ENCODE measurements at places on chromosomes 7 and 10.

GRCh38 chr7:44143646-44144250 is 2.6 kb upstream of the MYL7 start:
- DNase-seq = no peak

GRCh38 chr10:55353414-55353813 is 552.4 kb upstream of the PCDH15 start:
- DNase-seq = no peak

DNA sequence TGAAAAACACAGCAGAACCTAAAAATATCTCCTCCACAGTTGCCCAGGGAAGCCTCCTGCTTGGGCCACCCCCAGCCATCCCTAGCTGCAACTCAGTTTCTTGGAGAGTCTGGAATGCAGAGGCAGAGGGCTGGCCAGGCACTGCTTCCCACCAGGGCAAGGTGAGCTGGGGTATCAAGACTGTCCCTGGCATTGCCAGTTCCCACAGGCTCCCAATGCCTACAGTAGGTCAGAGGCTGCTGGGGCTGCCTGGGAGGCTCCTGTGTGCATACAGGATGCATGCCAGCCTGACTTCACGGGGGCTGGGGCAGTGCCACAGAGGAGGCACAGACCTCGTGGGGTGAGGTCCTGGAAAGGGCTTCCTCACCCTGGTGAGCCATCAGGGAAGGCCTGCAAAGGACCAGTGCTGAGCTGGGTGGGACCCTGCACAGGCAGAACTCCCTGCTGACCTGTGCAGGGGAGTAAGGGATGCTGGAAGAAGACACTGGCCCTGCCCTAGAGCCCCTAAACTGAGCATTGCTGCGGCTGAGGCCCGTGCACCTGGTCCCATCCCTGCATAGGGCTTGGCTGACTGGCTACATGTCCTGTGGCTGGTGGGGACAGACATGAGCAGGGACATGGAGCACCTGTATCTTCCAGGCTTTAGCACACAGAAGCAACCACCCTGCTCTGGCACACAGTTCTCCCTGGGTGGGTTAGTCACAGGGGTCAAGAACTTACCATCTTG is 121.9 kb upstream of the RET start:
- DNase-seq = no peak

DNA sequence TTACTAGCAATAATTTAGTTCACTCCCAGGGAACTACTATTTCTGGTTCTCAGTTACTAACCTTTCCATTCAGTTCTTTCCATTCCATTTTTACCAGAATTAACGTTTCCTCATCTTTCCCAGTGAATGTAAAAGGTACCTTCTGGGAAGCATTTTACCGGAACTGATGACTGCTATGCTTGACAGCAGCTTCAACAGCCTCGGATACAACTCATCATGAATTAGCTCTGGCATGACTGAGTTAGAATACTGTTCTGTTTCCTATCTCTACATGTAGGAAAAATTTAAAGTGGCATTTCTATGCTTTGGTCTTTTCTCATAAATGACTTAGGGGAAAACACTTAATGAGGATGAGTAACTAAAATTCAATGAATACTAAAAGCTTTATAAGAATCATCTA is 18.6 kb downstream of the TAS2R41 start:
- DNase-seq = no peak

GRCh38 chr7:13414181-13414580 is 575.3 kb downstream of the ETV1 start:
- no peak for DNase-seq

GRCh38 chr7:75804705-75805104 is 8.9 kb downstream of the CCL24 start:
- no peak for DNase-seq

GRCh38 chr7:52635021-52635420 is 400.4 kb upstream of the POM121L12 start:
- DNase-seq = no peak

- DNase-seq = no peak
Observed at GRCh38 chr10:96967847-96968246, 135.7 kb downstream of the LCOR start.

DNA sequence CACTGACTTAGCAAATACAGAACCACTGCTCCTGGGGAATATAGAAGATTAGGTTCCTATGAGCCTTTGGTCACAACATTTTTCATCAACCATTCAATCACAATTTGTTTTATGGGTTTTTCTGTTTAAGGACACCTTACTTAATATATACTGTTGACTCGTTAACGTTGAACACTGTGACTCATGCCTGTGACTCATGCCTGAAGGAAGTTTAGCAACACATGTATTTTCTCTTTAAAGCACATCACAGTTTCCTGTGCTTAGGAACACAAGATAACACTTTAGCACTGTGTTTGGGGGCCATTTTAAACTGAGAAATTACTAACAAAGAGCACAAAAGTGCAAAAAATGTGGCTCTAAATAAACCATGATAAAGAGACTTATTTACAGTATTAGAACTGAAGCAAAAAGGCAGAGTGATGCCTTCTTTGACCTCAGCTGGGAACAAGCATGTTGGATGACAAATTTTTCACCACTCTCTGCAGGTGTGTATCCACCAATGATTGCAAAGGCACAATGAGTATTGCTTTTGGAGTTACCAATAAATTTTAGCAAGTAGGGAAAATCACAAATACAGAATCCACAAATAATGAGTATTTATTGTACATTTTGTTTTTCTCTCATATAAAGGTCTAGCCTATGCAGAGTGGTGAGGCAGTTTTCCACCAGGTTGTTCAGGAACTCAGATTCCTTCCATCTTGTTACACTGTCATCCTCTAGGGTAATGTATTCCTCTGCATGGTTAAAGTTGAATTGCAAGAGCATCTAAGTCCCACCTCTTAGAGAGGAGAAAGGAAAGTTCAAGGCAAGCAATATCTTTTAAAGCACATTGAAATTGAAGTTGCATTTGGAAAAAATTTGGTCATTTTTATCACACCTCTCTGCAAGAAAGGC is 7.3 kb downstream of the FGFBP3 start:
- peak; percentile 92 for DNase-seq

- no peak for DNase-seq
Observed at GRCh38 chr10:124240839-124241291, 147.5 kb upstream of the CHST15 start.

- DNase-seq = no peak
Observed at GRCh38 chr7:33357846-33358245, 228.5 kb downstream of the BBS9 start.

- no peak for DNase-seq
Observed at GRCh38 chr7:50405221-50405620, 44.9 kb downstream of the FIGNL1 start.

DNA sequence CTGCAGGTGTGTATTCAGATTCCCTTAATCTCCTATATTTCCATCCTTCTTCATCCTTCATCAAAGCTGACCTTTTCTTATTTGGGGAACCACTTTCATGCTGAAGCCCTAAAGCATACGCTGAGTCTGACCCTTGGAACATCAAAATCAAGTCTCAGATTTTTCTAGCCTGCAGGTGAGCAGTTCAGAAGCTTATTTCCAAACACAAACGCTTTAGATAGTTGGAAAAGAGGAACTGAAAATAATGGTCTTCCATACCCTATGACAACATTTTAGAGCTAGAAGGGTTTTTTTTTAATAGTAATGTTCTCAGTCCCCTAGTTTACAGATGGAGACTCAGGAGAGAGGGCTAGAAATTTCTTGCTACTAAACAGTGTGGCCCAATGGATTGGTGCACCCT is 1.6 kb upstream of the AGK start:
- no peak for DNase-seq

DNA sequence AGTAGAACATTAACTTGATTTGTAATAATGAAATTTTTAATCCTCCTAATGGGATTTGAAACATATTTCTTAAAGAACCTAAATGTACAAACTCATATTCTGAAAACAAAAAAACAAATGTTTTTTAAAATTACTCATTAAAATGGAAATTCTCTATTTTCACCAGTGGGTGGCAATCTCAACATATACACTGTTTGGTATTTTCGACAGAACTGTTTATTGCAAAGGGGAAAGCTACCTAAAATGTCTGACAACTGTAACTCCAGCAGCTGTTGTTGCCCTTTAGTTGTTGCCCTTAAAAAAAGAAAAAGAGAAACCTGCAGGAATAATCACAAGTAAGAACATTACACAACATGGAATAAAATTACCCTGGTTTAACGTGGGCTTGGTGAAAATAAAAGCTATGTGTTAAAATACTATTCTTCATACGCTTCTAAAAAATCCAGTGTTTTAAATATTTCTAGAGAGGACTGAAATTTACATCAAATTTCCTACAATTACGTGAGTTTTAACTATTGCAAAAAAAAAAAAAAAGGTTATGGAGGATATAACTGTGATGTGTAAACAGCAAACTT is 54.5 kb downstream of the COL1A2 start:
- DNase-seq = no peak

DNA sequence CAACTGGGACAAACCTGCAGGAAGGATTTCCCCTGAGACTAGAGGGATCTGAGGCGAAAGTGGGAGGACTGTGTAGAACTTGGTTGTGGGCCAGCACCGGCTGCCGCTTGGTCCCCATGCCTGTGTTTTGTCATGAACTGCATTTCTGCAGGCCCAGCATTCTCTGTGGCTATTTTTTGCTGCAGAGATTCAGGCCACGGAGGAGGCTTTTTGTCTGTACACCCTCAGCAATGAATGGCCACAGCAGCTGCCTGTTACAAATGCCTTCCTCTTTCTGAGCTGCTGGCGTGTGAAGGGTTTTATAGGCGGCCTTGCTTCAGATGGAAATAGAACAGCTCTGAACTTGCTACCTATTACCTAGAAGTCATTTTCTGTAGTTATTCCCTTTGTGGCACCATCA is 164.4 kb downstream of the SH2D4B start:
- no peak for DNase-seq

GRCh38 chr7:51680594-51681399 is 364.2 kb upstream of the COBL start:
- no peak for DNase-seq

DNA sequence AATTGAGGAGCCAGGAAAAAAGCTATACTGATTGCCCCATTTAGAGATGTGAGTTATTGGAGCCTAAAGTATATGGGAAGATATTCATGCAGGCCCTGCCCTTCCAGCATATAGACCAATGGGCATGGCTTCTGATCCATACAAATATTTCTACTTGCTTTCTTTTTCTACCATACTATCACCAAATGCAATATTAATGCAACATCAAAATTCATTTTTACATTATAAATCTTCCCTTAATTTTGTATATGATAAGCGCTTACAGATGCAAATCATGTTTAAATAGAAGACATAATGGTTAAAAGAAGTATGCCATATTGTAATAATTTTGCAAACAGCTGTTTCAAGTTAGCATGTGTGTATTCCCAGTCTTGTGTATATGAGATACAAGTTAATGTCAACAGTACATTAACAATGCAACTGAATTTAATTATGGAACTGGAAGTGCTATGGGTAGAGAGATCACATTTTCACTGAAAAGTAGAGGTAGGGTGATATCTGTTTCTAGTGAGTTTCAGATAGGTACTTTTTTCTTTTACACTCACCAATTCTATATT is 24.6 kb upstream of the WNT16 start:
- no peak for DNase-seq

DNA sequence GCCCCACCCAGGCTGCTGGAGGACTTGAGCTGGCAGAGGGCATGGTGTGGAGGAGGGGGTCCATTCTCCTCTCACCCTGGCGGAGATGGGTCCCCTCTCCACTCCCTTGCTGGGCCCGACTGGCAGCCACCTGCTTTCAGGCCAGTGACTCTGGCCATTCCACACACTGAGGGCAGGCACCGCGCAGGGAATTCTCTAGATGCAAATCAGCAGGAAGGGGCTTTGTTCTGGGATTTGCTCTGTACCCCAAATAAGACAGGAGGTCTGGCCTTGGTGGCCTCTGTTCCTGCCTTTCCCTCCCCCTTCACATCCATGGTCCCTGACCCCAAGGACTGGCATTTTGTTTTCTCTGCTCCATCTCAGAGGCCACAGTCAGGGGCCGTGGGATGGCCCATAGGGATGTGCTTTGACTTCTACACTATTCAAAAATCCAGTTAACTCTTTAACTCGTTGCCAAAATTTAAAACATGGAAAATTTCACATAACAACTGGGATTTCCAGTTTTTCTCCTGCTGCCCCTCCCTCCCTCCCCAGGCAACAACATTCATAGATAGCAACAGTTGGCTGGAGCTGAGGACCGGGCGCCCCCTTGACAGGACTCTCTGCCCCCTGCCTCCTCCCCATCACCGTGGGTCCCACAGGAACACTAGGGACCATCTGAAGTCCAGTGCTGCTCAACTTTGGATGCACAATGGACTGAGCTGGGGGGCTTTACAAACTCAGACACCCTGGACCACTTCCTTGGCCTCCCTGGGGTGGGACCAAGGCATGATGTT is 33.9 kb downstream of the PPIF start:
- no peak for DNase-seq

DNA sequence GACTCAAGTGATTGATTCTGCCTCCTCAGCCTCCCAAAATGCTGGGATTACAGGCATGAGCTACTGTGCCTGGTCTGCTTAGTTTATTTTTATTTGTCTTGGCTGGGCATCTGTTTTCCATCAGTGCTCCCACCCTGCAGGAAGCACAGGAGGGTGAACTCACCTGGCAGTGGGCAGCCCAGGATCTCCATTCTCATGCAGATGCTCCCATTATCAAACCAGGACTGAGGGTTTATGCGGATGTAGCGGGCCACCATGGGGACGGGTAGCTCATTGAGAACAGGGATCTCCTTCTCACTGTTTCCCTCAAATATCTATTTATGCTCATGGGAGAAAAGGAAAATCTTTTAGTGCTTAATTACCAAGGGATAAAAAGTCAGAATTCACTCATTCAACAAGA is 93.8 kb downstream of the CPXM2 start:
- no peak for DNase-seq

GRCh38 chr10:122112021-122112616 is 123.2 kb downstream of the TACC2 start:
- no peak for DNase-seq

DNA sequence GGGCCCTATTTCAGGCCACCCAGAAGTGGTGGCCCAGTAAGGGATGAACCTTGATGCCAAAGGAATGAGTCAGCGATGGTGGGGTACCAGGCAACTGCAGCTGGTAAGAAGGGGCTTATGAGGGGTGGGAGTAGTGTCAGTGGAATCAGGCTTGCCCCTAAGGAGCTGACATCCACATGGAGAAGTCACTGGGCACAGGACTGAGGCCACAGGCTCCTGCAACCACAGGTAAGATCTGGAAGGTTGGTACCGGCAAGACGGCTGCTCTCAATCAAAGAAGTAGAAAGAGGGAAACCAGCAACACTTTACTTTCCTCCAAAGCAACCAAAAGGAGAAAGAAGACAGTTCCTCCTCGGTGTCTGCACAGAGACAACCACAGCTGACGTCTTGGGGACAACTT is 2.5 kb downstream of the GCK start:
- no peak for DNase-seq

GRCh38 chr7:43454936-43455518 is 127.9 kb upstream of the STK17A start:
- peak; percentile 24 for DNase-seq

- no peak for DNase-seq
Observed at GRCh38 chr10:114541081-114541796, 116.8 kb downstream of the ABLIM1 start.

All from HS-5 (cell line).